Left renal pelvis (tissue), 4 donors: ENCODE measurements at places on chromosomes 2 and 18.
A peak's percentile ranks its signal among the peaks of the same experiment; 100 is the strongest.

DNA sequence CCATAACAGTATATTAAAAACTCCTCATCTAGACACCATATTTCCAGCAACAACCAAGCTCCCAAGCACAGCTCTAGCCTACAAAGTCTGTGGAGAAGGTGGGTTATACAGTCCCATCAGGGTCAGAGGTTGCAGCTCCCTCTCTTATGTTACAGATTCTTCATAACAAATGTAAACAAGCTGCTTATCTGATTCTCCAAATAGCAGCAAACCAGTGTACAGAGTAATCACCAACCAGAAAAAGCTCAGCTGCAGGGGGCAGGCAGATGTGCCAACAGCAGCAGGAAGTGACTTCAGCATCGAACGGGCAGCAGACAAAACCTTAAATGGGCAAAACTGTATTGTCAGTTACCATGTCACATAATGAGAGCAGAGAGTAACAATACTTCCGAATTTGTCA, 52.9 kb upstream of the NABP1 start:
- DNase-seq = no peak

DNA sequence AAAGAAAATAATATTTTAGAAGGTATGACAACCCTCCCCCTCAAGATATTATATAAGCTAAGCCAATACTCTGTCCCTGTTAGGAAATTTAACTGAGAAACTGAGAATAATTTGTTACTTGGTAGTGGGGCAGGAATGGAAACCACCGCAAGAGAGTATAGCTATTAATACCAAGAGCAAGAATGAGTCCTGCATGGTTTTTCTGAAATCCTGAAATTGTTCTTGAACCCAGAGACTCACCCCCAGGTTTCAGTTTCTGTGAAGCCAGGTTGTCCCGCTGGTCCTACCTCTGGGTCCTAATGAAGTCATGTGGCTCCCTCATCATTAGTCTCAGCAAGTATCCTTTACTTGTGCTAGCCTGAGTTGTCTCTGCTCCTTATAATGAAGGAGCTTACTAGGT, 671.0 kb upstream of the ACVR2A start:
- no peak for DNase-seq

DNA sequence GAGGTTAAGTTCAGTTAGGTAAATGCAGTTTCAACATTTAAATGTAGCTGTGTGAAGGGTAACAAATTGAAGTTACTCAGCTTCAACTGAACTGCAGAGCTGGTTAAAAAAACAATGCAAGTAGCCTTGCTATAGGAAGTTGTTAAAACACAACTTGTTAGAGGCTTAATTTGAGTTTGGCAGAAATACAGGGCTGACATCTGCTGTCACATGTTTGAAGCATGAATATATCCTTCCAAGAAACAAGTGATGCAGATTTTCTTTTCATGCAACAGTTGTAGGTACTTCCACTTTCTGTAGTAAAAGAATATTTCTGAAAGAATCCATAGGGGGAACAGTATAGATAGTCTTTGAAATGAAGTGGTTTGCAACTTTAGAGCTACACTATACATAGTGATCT, 208.7 kb upstream of the RASGRP3 start:
- DNase-seq = no peak

GRCh38 chr2:212197776-212198175, 340.8 kb downstream of the ERBB4 start:
- DNase-seq = no peak

- DNase-seq = no peak
These were observed 336.9 kb downstream of the RIT2 start for GRCh38 chr18:42778445-42779042.

GRCh38 chr2:144515696-144516410, 4.1 kb downstream of the ZEB2 start:
- no peak for DNase-seq

GRCh38 chr18:79496978-79497637, 101.4 kb downstream of the NFATC1 start:
- peak; percentile 61 for DNase-seq

DNA sequence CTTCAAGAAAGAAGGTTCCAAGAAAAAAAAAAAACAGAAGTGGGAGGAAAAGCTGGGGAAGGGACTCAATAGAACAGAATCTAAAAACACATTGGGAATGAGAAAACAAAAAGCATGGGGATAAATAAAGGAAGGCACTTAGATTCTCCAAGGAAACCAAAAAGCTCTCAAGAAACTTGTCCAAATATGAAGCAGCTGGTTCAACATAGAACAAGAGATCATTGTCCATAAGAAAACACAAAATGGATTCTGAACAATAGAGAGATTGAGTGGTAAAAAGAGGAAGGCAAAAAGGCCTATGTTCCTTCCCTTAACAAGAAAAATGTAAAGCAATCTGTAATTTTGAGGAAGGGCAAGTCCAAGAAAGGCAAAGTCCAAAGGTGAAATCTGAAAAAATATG, 32.9 kb upstream of the ALK start:
- DNase-seq = no peak

DNA sequence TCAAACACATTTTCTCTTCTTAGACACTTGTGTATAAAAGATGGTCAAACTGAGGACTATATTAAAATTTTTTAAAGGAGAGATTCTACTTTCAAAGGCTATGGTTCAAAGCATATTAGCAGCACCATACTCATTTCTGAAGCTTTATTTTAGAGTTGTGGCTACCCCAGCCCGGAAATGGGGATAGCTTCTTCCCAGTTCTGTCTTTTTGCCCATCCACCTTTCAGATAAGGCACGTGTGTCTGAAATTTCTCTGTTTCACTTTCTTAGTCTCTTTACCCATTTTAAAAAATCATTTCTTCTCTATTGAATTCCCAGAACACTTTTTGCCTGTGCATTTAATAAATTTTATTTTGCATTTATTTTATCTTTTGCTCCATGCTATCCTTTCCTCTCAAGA, 431.5 kb downstream of the RNF144A start:
- DNase-seq = no peak

GRCh38 chr2:68341583-68341982, 21.8 kb upstream of the CNRIP1 start:
- no peak for DNase-seq

DNA sequence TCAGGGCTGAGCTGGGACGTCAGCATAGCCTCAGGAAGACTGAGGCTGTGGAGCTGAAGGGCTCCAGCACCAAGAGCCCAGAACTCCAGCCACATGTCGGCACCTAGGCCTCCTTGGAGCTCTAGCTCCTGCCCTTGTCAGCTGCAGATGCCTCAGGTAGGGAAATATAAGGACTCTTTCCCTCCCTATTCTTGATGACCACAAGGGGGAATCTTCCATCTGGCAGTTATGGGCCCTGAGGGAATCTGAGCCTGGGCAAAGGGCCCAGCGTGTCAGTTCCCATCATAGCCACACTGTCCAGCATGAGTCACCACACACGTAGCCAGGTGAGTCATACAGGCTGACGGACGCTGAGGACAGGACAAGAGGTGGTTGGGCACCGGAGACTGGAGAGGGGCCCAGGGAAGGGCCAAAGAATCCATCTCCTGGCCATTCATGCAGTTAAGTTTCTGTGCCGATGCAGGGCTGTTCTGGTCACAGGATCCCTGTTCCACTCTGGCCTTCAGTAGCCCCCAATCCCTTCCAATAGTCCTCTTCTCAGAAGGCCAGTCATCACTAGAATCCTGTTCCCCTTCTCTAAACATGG, 1.8 kb downstream of the MPV17 start:
- DNase-seq = no peak

- no peak for DNase-seq
These were observed 2.9 kb downstream of the ALPI start for GRCh38 chr2:232458661-232459418.

DNA sequence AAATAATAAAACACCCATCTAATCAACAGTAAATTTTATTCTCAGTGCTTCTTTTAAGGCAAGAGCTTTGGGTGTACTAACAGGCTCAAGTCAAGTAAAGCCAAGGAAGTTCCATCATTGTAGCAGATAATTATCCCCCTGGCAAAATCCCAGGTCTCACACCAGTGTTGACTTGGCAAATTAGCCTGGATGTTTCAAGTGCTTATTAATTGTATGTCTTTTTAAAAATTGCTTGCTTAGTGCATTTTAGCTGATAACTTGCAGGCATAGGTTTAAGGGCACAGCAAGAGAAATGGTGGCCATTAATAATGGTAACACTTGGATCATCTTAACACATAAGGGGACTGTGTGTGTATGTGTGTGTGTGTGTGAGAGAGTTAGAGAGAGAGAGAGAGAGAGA, 42.0 kb upstream of the FMNL2 start:
- no peak for DNase-seq

GRCh38 chr18:76658627-76659026, 163.6 kb upstream of the ZNF516 start:
- no peak for DNase-seq

GRCh38 chr18:67520351-67520921, 3.9 kb upstream of the DSEL start:
- no peak for DNase-seq

- DNase-seq = no peak
These were observed 35.4 kb downstream of the SFXN5 start for GRCh38 chr2:73035899-73036711.

DNA sequence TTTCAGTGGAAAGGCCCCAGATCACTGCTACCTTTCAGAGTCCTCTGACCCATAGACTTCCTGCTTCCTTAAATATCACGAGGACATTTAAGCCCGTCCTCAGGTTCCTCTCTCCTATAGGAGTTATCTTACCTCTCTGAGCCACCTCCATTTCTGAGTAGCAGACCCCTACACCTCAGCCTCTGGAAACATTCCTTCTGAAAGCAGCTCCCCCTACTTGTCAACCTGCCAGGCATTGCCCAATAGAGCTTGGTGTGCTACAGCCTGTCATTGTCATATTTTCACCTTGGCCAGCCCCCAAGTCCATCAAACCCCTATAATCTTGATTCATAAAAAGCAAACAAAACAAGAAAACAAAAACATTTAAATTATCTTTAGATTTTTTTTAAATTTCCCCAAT, 717.9 kb upstream of the SLC8A1 start:
- no peak for DNase-seq

DNA sequence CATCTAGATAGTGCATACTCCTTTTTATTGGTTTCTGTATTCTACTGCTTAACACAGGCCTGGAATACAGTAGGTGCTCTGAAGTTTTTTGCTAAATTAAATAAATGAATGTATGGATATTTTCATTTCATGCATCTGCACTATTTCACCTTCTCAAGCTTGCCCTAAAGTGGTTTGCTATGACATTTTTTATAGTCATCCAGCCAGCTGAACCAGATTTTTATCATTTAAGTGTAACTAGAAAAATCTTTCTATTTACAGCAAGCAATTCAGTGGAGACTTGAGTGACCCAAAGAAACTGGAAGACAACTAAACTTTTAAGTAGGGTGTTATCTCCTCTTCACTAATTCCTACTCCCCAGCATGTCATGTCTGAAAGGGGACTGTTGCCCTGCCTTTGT, 354.9 kb downstream of the OSR1 start:
- DNase-seq = no peak

GRCh38 chr2:44560941-44561340, 199.2 kb downstream of the CAMKMT start:
- DNase-seq = no peak

GRCh38 chr18:23763343-23763742, 74.1 kb downstream of the LAMA3 start:
- DNase-seq = no peak

DNA sequence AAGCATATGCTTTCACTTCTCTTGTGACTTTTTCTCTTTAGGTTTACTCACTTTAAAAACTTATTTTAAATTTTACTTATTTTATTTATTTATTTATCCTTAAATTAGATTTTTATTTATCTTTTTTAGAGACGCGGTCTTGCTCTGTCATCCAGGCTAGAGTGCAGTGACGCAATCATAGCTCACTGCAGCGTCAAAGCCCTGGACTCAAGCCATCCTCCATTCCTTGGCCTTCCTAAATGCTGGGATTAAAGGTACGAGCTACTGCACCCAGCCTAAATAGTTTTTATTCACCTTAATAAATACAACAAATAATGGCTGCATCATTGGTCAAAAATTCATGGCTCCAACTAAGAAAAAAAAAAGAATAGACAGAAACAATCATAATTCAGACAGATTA, 415.7 kb upstream of the FIGN start:
- DNase-seq = no peak

- no peak for DNase-seq
These were observed 81.2 kb downstream of the MYO5B start for GRCh38 chr18:50113726-50114125.

GRCh38 chr2:98795891-98796676, 65.2 kb upstream of the MGAT4A start:
- no peak for DNase-seq

DNA sequence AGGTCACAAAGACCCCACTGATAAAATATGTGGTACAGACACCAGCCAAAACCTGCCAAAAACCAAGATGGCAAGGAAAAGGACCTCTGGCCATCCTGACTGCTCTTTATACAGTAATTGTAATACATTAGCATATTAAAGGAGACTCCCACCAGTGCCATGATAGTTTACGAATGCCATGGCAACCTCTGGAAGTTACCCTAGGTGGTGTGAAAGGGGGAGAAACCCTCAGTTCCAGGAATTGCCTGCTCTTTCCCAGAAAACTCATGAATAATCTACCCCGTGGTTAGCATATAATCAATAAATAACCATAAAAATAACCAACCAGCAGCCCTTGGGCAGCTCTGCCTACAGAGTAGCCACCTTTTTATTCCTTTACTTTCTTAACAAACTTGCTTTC, 129.8 kb upstream of the EPB41L3 start:
- no peak for DNase-seq

DNA sequence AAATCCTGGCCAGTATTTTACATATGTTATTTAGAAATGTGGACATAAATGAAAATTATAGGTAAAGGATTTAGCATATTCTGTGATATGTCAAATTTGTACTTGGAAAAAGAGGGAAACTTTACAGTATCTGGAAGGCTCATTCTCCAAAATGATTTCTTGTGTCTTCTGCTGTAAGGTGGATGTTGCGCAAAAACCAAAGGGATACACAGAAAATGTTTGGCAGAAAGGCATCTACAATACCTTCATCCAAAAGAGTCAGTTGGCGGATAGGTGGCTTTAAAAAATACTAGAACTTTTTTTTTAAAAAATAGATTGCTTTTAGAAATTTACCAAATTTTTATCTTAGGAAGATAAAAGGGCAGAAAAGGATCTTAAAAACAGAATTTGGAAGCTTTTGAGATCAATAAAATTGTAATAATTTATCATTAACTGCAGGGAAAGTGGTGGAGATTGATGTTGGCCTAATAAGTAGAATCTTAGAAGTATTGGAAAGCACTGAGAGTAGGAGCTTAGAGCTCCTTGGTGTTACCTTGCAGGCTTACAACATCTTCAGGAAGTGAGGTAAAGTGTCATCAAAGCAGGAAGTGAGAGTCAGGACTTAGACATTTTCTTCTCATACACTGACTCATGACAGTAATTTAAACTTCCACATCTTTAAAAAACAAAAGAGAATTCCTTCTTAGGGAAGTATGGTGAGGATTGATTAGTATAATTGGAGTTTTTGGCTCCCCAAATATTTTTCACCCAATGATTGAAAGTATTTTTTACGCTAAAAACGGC, 2.1 kb downstream of the NABP1 start:
- no peak for DNase-seq

DNA sequence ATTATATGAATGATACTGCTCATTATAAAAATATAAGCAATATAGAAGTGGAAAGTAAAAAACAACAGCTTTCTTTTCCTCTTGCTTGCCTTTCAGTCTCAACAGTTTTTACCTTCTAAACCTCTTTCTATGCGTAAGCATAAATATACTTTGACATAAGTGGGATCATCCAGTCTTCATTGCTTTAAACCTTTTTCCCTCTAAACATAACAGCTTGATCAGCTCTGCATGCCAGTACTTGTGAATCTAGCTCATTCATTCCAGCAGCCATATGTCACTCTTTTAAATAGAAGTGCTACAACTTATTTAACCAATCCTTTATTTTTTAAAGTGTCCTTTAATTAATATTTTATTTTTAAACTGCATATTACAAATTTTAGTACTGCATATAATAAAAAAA, 88.1 kb downstream of the TTC27 start:
- DNase-seq = no peak
